ENCODE measurements at places on chromosomes 4 and X. TPM values are rescaled to one million over a fixed set of nuclear protein-coding genes. Genes with fewer than 3 reads are reported as not detected.

POU3F4 gene
- not detected for total RNA-seq

MTTP gene
- 0.09 TPM for total RNA-seq

P2RY10 gene
- not detected for total RNA-seq

PAGE2 gene
- not detected for total RNA-seq

AVPR2 gene
- not detected for total RNA-seq

DUSP21 gene
- not detected for total RNA-seq

CCDC120 gene
- total RNA-seq = 0.45 TPM

CSAG2 gene
- total RNA-seq = not detected

HSFX3 gene
- total RNA-seq = not detected

UGT2B10 gene
- not detected for total RNA-seq

FGFBP2 gene
- not detected for total RNA-seq

SASH3 gene
- total RNA-seq = not detected

EGFL6 gene
- total RNA-seq = not detected

SORBS2 gene
- total RNA-seq = 27.5 TPM

APLN gene
- total RNA-seq = 92.7 TPM

RNF128 gene
- total RNA-seq = not detected

VGLL1 gene
- not detected for total RNA-seq

SNX25 gene
- 34.4 TPM for total RNA-seq

PWWP3B gene
- not detected for total RNA-seq

L1CAM gene
- 0.09 TPM for total RNA-seq

SLC6A14 gene
- not detected for total RNA-seq

NOCT gene
- total RNA-seq = 19.0 TPM

AFP gene
- 1.0 TPM for total RNA-seq

ZRSR2 gene
- 5.1 TPM for total RNA-seq

PCDH10 gene
- total RNA-seq = 15.1 TPM

LRRC66 gene
- 0.36 TPM for total RNA-seq

AMELX gene
- total RNA-seq = not detected

ARAP2 gene
- 0.27 TPM for total RNA-seq

CPLX1 gene
- total RNA-seq = 0.47 TPM

SSX2 gene
- total RNA-seq = not detected

CRMP1 gene
- total RNA-seq = under 0.01 TPM

CCDC160 gene
- not detected for total RNA-seq

CC2D2A gene
- 7.2 TPM for total RNA-seq

TEX11 gene
- not detected for total RNA-seq

CAPN6 gene
- total RNA-seq = not detected

NAP1L5 gene
- total RNA-seq = 4.1 TPM

CSAG3 gene
- not detected for total RNA-seq

PCGF3 gene
- 46.2 TPM for total RNA-seq

ERCC6L gene
- total RNA-seq = 4.2 TPM

SMPX gene
- not detected for total RNA-seq

SLC2A9 gene
- total RNA-seq = 1.6 TPM

RPA4 gene
- 1.3 TPM for total RNA-seq

AMER1 gene
- 2.0 TPM for total RNA-seq

BANK1 gene
- under 0.01 TPM for total RNA-seq

NMU gene
- total RNA-seq = 0.72 TPM

GLRB gene
- 5.1 TPM for total RNA-seq

ABLIM2 gene
- 0.27 TPM for total RNA-seq

VCX gene
- not detected for total RNA-seq

ZGRF1 gene
- 7.4 TPM for total RNA-seq

BEND4 gene
- 0.19 TPM for total RNA-seq

KLHL4 gene
- total RNA-seq = 32.0 TPM

TNIP3 gene
- total RNA-seq = 0.94 TPM

PITX2 gene
- total RNA-seq = not detected
